ENCODE measurements at places on chromosomes 5 and 9.

- DNase-seq, result no peak
Measured at GRCh38 chr9:91098203-91098850, 263.4 kb downstream of the AUH start.

GRCh38 chr5:118220556-118221195 is 767.7 kb downstream of the DTWD2 start:
- no peak for DNase-seq

- no peak for DNase-seq
Measured at GRCh38 chr5:151039665-151040064, 19.3 kb downstream of the GPX3 start.

- DNase-seq, result no peak
Measured at GRCh38 chr5:77645995-77646639, 7.6 kb upstream of the OTP start.

DNA sequence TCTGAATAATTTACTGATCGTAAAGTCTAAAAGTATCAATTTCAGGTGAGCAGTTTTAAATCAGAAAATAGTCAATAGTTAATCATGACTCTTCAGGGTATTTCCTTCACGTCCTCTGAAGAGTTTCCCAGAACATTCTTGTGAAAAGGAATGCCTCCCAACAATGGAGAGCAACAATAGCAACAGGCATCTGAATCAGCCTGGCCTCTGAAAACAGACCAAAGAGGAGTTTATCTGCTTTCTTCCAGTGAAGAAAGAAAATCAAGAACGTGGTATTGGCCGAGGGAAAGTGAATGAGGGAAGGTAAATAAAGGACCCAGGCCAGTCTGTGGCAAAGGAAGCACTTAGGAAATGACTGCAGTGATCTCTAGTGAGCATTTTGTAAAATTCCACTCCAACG is 26.1 kb upstream of the RASGEF1C start:
- DNase-seq, result no peak

- DNase-seq, result no peak
Measured at GRCh38 chr9:126376311-126377175, 49.9 kb downstream of the MVB12B start.

DNA sequence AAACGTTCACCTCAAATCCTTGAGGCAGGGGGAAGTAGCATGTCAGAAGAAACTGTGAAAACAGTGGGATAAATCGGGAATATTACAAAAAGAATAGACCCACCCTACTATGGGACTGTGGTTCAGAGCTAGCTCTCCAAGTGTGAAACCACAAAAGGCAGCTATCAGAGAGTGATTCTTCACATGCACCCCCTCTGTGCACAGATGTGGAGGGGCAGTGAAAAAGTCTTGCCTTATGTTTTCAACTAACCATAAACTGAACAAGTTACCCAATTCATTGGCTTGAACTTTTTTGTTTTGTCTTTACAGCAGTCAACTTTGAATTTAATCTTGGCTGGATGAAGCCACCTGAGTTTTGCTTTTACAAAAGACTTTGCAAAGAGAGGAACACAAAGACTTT is 98.8 kb upstream of the NR4A3 start:
- no peak for DNase-seq

- no peak for DNase-seq
Measured at GRCh38 chr5:44294516-44294915, 94.7 kb downstream of the FGF10 start.

DNA sequence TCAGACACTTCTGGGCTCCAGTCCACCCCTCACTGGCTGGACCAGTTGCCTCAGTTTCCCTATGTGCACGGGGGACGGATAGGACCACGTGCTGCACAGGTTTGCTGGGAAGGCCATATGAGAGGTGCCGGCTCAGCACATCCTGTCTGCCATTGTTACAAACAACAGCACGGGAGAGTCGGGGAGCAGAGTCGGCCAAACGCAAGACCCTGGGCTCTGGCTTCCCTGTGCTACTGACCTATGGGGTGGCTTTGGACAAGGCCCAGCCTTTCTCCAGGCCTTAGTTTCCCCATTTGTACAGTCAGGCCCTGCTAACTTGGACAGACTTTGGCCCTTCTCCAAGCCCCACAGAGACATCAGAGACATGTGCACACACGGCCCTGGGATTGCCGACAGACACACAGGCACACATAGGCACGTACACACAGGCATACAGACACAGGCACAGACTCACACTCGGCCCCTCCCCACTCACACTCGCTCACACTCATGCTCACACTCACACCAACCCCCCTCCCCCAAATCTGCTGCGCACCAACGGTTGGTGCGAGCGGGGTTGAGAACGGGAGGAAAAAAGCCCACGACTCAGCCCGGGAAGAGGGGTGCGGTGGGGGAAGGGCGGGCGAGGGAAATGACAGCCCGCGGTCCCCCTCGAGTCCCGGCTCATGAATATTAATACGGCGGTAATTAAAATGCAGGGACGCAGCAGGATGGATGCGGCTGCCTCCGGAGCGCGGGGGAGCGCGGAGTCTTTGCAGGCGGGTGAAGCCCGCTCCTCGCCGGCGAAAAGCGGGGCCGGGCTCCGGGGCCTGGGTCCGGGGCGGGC is 133.0 kb downstream of the C9orf50 start:
- DNase-seq, result no peak

GRCh38 chr5:38607930-38608564 is 51.6 kb upstream of the LIFR start:
- DNase-seq, result no peak

- peak; percentile 7 for DNase-seq
Measured at GRCh38 chr9:71774920-71775319, 6.6 kb upstream of the CEMIP2 start.

DNA sequence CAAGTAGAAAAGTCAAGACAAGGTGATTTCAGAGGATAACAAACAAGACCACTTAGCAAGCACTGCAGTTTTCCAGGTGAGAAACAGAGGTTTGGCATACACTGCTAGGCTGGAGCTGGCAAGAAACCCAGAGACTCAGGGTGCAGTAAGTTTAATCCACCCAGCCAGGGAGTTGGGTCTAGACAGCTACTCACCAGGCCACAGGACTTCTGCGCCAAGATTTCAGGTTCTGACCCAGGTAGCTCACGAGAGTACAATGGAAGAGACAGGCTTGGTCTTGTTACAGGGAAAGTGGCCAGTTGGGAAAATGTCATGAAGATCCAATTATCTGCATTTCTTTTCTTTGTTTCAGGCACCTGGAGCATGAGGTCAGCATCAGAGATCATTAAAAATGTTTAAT is 9.8 kb downstream of the SMIM23 start:
- no peak for DNase-seq

DNA sequence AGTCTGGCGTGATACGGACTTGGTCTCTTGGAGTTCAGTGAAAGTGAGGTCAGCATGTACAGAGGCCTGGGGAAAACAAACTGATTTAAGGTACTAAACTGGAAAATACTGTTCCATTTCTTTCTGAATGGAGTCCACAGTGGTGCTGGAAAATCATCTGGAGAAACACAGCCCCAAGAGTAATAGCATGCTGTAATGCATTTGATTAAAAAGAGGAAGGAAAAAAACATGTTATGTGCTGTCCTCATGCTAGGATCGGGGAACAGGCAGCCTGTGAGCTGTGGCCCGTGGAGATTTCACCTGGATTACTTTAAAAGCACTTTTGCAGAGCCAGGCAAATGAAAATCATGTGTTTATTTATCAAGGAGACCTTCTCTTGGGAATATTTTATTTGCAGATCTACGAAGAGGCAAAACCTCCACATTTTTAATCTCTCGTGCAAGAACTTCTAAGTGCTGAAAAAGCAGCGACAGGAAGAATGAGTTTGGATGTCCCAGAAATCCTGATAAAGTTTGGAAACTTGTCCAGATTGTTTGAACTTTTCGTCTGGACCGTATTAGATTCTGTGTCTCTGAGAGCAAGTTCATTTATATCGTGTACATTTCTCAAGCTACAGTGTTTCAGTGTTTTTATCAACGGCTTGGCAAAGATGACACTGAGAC is 228.8 kb downstream of the GAS1 start:
- DNase-seq, result no peak

DNA sequence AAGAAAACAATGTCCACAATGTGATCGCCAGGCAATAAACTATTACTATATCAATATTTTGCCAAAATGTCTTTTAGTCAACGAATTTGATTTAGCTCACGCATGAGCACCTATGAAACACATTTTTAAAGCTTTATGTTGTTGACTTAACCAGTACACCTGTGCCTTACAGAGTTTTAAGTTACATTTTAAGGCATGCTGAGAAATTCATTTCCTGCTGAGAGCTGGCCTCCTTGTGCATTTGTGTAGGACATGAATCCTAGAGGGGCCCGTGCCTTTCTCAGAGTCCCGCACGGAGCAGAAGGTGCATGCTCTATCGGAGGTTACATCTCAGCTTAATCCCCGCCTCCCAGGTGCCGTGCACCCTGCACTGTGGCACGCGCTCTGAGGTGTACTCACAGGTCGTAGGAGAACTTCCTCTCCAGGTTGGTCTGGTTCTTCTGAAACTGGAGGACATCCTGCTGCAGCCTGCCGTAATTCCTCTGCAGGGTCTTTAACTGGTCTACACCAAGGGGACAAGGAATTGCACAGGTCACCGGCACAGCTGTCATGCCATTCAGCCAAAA is 53.2 kb downstream of the GOLM1 start:
- DNase-seq, result no peak

DNA sequence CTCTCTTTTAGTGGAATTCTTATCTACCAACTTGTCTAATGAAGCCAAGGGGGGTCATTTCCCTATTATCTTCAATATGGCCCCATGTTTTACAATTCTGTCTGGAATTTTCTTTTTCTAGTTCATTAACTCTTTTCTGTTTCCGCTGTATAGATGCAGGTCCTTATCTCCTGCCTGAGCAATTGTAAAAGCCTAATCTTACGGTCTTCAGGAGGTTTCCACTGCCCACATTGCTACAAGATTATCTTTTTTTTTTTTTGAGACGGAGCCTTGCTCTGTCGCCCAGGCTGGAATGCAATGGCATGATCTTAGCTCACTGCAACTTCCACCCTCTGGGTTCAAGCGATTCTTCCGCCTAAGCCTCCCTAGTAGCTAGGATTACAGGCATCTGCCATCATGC is 132.3 kb downstream of the UNC13B start:
- no peak for DNase-seq

DNA sequence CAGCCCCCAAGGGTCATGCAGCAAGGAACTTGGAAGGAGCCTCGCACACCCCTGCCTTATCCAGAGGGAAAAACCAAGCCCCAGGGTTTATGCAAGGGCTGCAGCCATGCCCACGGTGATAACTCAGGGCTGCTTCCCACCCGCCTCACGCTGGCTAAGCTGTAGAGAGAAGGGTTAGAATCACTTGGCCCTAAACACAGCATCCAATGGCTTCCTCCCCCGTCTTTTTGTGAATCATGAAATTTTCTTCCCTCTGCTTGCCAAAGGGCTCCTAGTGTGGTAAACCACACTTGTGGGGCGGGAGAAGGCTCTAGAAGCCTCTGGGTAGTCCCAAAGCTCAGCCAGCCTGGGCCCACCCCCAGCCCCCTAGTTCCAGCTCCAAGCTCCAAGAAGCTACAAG is 55.9 kb upstream of the ORM1 start:
- DNase-seq, result no peak

GRCh38 chr9:69136779-69137178 is 37.3 kb upstream of the TJP2 start:
- no peak for DNase-seq

GRCh38 chr5:157295247-157295646 is 29.3 kb downstream of the CYFIP2 start:
- DNase-seq, result no peak

DNA sequence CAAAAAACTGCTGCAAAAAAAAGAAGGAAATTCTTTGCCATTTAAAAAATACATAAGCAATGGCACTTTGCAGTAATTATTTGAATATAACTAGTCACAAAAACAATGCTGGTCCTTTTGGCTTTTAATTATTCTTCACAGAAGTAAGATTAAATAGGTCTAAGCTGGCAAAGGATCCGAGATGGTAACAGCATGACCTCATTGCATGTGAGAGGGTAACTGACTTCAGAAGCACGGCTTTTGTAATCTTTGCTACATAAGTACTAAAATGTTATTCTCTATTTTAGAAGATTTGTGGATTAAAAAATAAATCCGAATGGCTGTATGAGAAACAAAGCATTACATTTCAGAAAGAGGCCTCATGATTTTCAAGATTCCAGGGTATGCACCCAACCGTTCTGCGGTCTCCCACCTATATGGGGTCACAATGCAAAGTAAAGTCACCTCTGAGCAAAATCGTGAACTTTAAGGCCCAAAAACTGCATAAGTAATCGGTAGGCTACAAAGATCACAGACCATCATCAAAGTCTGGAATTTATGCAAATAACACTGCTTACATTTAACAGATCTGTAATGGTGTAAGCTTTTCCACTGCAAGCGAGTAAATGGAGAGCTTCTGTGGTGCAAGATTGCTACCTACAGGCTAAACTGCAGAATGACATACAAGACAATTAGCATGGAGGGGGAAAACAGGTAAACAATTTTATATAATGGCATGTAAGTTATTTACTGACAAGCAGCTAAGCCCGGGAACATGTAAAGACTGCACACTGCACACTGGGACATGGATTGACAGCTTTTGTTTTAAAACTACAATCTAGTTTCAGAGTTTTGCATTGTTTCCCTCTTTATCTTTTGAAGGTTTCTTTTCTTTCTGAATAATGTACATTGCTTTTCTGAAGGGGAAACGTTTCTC is 231.6 kb downstream of the SLF1 start:
- DNase-seq, result peak; percentile 77

- DNase-seq, result no peak
Measured at GRCh38 chr5:141867139-141867538, 11.1 kb downstream of the PCDH1 start.

- peak; percentile 50 for DNase-seq
Measured at GRCh38 chr9:68999393-69000105, 14.4 kb downstream of the PRKACG start.

- no peak for DNase-seq
Measured at GRCh38 chr9:113153599-113153998, 2.8 kb downstream of the SLC31A2 start.

DNA sequence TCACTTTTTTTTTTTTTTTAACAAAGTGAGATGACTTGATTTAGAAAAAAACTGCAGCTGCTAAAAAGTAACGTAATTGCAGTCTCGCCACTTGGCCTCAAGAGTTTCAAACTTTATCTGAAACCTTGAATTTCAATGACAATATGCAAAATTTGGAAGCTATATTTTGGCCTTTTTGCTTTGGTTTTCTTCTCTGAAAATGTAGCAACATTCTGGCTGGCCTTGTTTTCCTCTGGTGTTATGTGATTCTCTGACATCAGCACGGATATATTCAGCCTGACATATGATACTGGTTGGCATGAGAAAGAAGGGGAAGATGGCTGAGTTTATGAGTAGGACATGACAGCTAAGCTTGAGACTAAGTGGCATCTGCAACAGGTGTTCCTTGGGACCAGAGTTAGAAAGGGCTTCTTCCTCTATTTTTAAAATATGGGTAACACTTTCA is 136.5 kb downstream of the MEF2C start:
- no peak for DNase-seq

GRCh38 chr5:173786286-173787187 is 101.6 kb upstream of the CPEB4 start:
- no peak for DNase-seq
